ENCODE measurements at places on chromosomes 4 and X. TPM values are rescaled to one million over a fixed set of nuclear protein-coding genes. Genes with fewer than 3 reads are reported as not detected.

DNA sequence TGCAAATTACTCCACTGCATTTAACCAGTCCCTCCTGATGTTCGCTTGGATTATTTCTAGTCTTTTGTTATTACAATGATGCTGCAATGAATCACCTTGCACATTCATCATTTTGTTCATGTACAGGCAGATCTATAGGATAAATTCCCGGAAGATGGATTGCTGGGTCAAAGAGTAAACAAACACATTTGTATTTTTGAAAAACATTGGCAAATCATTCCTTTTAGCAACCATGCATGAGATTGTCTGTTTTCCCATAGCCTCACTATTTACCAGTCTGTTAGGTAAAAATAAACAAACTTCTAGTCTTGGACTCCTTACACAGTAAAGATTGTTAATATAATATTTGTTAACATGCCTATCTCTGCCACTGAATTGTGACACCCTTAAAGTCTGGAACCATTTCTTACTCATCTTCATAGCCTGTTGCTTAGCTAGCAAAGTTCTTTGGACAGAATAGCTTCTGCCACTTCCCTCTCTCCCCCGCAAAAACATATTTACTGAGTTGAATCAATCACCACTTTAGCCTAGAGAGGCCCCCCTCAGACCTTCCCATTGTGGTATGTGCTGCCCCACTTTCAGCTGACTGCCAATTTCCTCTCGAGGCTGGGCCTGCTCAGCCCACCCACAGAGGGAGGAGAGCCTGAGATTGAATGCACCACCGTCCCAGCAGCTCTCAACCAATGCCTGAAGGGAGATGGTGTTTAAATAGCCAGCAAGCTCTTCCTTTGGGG, 108.4 kb upstream of the ATXN3L start:
- no peak for DNase-seq

GRCh38 chrX:115018040-115018647, 728 bp upstream of the IL13RA2 start:
- no peak for DNase-seq

DNA sequence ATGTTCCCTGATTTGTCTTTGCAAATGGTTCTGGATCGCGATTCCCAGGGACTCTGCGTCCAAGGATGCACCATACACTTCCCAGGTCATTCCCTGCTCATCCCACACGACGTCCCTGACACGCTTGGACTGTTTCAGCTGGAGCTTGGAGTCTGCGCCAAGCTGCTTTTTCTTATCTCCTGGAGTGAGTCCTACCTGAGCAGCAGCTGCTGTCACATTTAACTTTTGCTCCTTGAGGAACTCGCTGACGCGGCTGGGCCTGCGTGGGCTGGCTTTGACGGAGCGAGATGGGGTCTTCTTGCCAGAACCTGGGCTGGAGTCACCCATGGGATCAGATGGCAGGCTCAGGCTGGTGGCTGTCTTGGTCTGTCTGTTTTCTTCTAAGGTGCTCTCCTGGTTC, 59.6 kb downstream of the GPRIN3 start:
- no peak for DNase-seq

DNA sequence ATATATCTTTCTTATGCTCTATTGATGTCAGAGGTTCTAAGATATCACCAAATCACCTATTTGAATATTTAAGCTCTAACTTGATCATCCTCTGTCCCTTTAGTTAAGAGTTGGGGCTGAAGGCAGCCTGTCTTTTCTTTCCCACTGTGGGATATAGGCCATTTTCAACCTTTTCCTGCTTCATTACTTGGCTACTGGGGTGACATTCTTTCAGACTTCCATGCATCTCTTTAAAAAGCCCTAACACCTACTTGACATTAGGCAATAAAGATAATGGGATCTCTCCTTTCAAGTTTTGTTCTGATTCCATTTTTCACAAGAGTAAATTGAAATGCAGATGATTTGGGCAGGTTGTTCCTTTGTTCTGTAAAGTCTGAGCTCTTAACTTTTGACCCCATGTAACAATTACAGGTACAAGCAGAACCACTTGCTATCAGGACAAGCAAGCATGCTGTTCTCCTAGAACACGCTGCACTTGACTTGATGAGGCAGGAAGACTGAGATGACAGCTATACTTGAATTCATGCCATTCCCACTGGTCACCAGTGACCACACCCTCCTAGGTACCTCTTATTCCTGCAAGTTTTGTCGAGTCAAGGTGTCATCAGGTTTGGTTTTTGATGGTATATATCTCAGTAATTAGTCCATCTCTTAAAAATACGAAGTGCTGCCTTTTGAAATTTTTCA, 18.2 kb downstream of the HOPX start:
- DNase-seq, result no peak

DNA sequence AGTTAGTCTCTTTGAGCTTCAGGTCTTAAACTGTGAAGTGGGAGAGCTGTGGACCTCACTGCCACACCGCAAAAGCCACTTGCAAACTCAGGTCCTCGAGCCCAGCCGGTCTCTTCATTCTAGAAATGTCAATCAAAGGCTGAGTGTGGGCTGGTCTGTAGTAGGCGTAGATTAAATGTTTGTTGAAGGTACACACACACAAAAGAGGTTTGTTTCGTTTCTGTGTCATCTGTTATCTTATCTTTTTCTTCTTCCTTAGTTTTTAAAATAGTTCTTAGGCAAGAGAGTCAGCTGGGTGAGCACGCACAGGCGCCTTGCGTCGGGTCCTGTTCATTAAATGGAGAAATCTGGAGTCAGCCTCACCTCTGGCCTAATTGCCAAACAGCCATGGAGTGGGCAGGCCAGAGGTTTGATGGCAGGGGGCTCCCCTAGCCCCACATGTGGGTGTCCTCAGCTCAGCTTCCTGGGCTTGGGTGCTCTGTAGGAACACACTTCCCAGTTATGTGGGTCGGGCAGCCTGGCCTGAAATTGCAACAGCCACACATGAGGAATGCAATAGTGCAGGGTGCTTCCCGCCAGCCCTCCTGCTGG, 836 bp upstream of the PSAPL1 start:
- no peak for DNase-seq

GRCh38 chr4:105859233-105859632, 36.0 kb upstream of the NPNT start:
- DNase-seq, result no peak

DNA sequence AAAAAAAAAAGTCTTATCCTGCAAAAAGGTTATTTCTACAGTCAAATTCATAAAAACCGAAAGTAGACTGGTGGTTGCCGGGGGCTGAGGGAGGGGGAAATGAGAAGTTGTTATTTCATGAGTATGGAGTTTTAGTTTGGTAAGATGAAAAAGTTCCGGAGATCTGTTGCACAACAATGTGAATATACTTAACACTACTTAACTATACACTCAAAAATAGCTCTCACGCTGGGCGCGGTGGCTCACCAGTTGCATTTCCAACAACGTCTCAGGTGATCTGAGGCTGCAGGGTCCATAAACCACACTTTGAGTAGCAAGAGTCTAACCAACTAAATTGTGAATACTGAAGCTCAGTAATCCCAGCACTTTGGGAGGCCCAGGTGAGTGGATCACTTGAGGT, 52.4 kb downstream of the ANOS1 start:
- no peak for DNase-seq

GRCh38 chr4:152422817-152423320, 113.0 kb downstream of the FBXW7 start:
- DNase-seq, result no peak

Gene DOK7
- total RNA-seq, result not detected
